ENCODE measurements at places on chromosomes 2 and 18.

DNA sequence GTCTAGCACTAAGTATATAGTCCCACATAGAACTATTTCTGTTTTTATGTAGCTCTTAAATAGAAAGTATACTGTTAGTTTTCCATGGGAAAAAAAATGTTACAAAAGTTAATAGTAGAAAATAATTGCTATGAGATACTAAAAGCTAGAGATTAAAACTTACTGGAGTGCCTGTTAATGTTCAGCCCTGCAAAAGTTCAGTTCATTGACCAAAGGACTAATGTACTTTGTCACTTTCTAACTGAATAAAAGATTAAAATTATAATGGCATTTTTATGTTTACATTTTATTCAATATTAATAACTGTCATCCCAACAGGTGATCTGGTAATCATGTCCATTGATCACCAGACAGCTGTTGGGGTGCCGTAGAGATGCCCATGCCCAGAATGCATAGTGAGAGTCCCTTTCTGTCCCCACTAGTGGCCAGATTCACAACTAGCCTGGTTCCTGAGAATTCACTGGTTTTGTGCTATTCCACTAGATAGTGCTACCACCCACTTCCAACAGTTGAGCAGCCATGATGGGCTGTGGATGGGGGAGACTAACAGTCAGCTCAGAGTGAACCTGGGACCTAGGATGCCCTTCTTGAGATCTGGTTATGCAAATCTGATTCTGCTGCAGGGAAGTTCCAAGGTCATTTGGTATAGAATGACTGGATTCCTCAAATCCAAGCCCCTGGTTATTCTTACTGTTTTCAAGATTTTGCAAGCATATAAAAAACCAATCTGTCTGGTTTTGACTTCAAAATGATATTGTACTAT lies 57.8 kb downstream of the AFTPH start:
- DNase-seq = no peak

DNA sequence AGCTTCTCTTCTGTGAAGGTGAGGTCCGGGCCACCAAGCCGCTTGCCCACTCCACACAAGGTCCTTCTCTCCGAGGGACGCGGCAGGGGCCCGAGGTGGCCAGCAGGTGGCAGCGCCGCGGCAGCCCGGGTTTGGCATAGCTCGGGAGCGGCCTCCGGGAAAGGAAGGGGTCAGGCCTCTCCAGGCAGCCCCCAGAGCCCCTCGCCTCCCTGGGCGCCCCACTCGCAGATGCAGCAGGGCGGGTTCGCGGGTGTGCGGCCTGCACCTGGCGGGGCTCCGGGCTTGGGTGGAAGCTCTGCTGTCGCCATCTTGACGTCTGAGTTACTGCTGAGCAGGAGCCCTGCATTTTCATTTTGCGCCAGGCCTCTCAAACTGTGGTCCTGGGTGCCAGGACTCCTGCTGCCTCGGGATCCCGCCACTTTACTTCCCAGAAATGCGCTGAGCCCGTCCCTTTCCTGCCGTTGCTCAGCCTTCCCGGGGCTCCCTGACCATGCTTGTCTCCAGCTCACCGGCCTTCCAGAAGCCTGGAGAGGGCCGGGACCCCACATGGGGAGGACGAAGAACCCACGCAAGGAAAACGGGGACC lies 18.6 kb upstream of the NCL start:
- peak; percentile 64 for DNase-seq

DNA sequence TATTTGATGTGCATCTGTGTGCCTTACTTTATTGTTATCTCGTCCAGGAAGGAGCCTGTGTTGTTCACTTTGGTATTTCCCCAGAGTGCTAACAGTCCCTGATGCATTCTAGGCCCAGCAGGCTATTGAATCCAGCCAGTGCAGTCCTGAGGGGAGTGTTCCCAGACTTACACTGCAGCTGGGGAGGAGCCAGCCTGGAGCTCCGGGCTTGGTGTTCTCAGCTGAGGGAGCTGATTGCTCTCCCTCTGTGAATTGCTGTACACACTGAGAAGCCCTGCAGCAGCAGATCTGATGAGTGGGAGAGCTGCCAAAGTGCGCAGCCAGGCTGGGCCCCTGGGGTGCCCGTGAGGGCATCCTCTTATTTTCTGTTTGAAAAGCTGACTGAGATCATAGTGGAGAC lies 159.2 kb downstream of the GALNT3 start:
- DNase-seq = no peak

GRCh38 chr18:45481821-45482220 lies 133.5 kb upstream of the SLC14A2 start:
- no peak for DNase-seq

DNA sequence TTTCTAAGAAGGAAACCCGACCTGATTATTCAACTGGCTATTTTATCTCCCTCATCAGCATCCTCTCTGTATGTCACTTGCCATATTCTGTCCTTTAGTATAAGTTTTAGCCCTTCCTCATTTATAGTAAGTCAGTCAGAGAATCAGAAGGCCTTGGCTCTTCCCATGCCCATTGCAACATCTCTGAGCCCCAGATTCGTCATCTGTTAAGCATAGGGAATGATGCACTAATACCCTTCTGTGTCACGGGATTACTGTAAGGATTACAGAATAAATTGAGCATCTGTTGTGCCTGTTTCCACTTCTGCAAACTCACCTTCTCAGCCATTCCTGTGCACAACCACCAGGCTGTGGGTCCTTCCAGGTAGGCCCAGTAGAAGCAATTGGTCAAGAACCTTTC lies 258.1 kb upstream of the RAB12 start:
- DNase-seq = no peak
